ENCODE measurements at places on chromosomes 3 and 15. TPM values are rescaled to one million over a fixed set of nuclear protein-coding genes. Genes with fewer than 3 reads are reported as not detected.

Gene RHOV
- not detected for total RNA-seq

Gene GOLGA6L10
- total RNA-seq: 1.5 TPM

Gene RTP3
- total RNA-seq: not detected

DNA sequence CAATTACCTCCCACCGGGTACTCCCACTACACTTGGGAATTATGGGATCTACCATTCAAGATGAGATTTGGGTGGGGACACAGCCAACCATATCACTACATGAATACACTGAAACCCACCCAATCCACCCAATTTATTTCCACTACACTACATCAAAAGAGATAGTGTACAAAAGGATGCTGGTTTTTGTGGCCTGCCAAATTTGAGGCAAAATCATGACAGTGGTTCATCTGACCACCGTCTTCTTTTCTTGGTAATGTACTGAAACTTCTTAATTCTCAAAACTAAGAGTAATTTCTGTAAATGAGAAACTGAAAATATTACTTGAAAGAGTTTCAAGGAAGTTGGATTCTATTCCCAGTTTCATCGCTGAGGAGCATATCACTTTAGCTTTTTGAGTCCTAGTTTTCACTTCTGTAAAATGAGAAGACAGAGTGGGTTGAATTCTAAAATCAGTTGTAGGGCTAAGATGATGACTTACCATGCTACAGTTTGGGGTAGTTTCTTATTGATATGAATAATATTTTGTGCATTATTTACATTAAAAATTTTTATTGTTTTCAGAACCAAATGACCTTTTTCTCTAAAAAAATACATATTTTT, 360.4 kb upstream of the CNTN6 start:
- no peak for DNase-seq

- DNase-seq: no peak
These were observed 31.8 kb downstream of the FSTL1 start for GRCh38 chr3:120418866-120419490.

DNA sequence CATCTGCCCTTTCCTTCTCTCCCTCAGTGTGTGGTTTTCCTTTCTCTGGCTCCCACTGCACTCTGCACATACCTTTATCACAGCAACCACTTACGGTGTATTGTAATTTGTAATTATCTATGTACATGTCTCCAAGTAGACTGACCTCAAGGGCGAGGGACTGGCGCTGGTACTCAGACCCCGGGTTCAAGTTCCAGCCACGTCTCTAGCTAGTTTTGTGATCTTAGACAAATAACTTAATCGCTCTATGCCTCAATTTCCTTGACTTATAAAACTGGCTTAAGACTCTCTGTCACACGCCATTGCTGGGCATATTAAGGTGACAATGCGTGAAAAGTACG, 607 bp upstream of the SENP2 start:
- no peak for DNase-seq

GRCh38 chr15:60003243-60004008, 685 bp upstream of the FOXB1 start:
- DNase-seq: no peak

- no peak for DNase-seq
These were observed 234.9 kb downstream of the NTRK3 start for GRCh38 chr15:88021601-88022000.

GRCh38 chr3:113166719-113167492, 44.5 kb upstream of the BOC start:
- no peak for DNase-seq

Data from posterior vena cava (tissue), 2 donors.